Stimulated activated CD4-positive, alpha-beta T cell treated with anti-CD3 and anti-CD28 coated beads, Interleukin-1b, Interleukin-23, amount 100 ng/mL, for 1 hour (primary cell): ENCODE measurements at places on chromosomes 1 and 21.

DNA sequence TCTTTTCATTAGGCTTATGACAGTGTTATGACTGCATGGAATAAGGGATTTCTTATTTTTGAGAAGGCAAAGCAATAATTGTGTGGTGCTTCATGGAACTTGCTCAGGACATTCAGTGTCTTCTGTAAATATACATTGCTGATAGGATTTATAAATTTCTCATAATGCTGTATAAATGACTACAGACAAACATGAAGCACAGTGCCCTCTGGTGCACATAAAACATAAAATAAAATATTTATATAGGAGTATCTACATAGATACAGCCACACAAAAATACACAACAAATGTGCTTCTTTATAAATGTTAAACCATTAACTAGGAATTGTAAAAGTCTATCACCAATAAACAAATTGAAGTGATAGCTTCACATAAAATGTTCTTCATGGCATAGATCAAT lies 24.1 kb downstream of the BRINP3 start:
- no peak for DNase-seq

- DNase-seq, result no peak
These were observed 61.0 kb downstream of the DNTTIP2 start for GRCh38 chr1:93817819-93818569.

- no peak for DNase-seq
These were observed 19.9 kb upstream of the SLC35F3 start for GRCh38 chr1:233884461-233885151.

- DNase-seq, result no peak
These were observed 52.6 kb downstream of the RPS6KC1 start for GRCh38 chr1:213103377-213104306.

DNA sequence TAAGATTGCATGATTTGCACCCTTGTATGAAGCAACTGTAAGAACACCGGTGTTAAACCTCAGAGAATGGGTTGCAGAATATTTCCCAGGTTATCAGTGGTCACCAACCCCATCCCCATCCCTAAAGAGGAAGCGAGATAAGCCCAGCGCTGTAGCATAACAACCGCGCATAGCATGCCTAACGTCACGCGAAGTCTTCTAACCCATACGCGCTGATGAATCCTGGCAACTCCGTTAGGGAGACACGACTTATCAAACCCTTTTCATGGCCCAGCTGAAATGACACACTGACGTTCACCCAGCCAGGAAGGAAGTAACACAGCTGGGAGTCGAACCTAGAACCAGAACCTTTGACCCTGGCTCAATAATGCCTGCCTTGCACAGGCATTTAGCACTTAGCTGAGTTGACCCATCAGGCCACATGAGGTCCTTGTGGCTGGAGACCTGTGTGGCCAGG lies 24.2 kb downstream of the TMEM51 start:
- no peak for DNase-seq

- no peak for DNase-seq
These were observed 134.1 kb upstream of the KRTAP19-8 start for GRCh38 chr21:31172328-31172727.

GRCh38 chr1:43450251-43450941 lies 3.3 kb downstream of the HYI start:
- DNase-seq, result no peak

- no peak for DNase-seq
These were observed 375.3 kb downstream of the USH2A start for GRCh38 chr1:216047811-216048572.

- DNase-seq, result no peak
These were observed 2.3 kb downstream of the AGPAT3 start for GRCh38 chr21:43867332-43867703.

DNA sequence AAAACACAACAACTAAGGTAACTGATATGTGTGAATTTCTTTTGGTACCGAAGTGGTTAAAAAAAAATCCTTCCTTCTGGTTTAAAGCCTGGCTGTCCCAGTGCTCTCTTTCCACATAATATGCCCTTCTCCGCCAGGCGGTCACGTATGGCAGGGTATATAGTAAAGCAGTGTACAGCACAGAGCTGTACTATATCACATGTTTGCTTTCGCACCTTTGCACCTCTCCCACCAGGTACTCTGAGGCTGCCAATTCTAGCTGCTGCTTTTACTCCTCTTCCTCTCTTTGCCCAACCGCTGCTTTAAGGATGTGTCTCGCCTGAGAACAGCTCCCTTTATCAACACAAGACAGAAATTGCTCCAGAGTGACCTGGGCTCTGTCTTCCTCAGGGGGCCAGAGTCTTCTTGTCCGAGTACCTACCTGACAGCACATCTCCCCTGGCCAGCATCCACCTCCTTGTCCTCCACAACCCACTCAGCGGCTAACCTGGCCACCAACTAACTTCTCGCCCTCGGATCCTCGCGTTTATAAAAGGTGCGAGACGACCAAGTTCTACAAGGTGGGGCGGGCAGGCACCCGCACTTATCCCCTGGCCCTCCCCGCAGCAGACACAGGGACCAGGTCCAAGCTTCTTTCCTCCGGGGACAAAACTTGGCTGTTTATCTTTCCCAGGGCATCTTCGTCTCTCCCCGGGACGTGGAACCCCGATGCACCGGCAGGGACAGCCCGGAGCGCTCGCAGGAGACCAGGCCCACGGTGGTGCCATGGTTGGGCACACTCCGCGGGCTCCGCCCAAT lies 1.6 kb downstream of the COLGALT2 start:
- DNase-seq, result no peak

- no peak for DNase-seq
These were observed 123.9 kb downstream of the RRAGC start for GRCh38 chr1:38735651-38736161.

DNA sequence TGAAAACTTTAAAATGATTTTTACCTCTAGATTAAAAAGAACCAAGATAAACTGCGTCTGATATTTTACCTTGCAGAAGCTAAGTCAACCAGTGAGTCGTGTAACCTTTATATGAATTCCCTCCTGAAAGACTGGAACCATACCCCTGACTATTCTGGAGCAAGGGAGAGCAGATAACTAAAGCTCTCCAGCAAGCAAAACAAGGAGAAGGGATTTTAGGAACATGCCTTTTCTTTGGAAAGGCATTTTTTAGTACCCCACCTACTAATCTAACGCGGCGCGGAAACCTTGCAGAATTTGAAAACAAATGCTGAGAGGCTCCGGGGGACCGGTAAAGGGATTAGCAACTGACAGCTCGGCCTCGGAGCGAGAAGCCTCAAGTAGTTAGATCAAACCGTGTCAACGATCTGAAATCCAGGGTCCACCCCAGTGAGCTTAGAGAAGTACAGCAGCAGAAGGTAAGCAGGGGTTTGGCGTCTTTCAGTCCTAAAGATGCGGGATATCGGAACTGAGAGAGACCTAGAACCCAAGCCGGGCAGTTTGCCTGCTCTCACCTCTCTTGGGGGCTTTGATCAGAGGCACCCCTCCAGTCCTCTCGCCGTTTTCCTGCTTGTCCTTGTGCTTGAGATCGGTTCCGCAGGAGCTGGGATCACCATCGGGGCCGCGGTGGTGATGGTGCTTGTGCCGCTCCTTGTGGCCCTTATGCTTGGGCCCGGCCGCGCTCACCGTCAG lies 954 bp downstream of the RSBN1 start:
- DNase-seq, result no peak

GRCh38 chr1:175978926-175979325 lies 228.2 kb downstream of the COP1 start:
- DNase-seq, result no peak

DNA sequence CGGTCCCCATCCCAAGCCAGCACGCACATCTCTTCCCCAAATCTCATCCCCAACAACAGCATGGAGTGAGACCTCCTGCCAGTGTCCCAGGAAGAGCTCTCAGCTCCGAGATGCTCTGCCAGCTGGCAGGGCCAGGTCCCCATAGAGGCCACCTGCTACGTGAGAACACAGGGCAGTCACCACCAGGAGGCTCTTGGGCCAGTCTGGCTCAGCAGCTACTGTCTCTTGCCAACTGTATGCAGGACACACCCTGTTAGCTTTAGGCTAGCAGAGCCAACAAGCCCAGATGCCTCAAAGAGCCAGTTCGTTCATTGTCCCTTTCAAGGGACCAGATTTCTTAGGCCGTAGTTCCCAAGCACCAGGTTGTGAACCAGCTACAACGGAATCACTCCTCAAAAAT lies 36.9 kb downstream of the FBXO2 start:
- no peak for DNase-seq

- no peak for DNase-seq
These were observed 28.8 kb downstream of the SERBP1 start for GRCh38 chr1:67401443-67401842.

GRCh38 chr1:26820784-26821269 lies 5.7 kb upstream of the ZDHHC18 start:
- no peak for DNase-seq

DNA sequence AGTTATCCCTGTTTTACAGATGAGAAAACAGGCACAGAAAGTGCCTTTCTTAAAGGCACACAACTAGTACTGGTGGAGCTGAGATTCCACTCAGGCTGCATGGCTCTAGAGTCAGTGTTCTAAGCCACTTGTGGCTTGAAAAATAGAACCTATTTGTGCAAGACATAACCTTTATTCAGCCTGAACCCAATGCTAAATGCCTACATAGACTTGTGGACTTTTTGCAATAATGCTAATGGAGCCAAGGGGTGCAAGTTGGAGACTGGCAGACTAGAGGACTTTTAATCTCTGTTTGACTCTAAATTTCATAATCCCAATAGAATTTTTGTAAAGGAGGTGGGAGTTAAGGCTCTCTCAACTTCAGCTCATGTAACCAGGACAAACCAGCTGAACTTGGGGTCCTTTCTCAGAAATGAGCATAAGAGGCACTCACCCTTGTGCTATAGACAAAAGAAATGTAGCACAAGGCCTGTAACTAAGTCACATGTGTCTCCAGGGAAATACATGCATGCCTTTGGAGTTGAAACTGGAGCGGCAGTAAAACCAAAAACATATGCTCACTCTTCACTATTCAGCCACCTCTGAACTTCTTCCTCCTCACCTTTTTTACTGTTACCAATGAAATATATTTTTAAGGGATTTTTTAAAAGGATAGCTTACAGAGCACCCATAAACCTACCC lies 43.0 kb upstream of the AK4 start:
- no peak for DNase-seq

GRCh38 chr1:17370618-17371017 lies 1.4 kb upstream of the PADI6 start:
- no peak for DNase-seq
